Stimulated activated CD4-positive, alpha-beta T cell treated with anti-CD3 and anti-CD28 coated beads, Interleukin-4, amount 100 ng/mL, for 4 hours (primary cell): ENCODE measurements at places on chromosomes 13 and 19.
A peak's percentile ranks its signal among the peaks of the same experiment; 100 is the strongest.

DNA sequence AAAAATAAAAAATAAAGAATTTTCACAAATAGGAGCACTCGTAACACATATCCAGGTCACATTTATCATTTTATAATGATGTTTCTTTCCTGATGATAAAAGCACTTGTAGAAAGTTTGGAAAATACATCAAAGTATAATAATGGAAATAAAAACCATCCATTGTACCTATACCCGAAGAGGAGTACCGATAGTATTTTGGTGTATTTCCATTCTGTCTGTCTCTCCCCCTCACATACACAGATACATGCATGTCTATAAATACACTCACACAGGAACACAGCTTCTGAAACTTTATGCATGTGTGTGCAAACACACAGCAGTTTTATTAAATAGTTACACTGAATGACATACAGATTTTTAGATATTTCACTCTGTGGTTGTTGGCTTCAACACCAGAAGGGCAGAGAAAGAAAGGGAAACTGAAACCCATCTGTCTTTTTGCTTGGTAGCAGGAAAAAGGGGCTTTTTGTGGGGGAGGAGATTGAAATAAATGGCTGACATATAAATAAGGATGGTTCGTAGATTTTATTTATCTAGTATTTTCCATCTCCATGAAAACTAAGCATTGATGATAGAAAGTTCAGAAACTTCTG, 114.8 kb downstream of the LRCH1 start:
- no peak for DNase-seq

GRCh38 chr19:40721936-40722661, 5.2 kb downstream of the ITPKC start:
- no peak for DNase-seq

DNA sequence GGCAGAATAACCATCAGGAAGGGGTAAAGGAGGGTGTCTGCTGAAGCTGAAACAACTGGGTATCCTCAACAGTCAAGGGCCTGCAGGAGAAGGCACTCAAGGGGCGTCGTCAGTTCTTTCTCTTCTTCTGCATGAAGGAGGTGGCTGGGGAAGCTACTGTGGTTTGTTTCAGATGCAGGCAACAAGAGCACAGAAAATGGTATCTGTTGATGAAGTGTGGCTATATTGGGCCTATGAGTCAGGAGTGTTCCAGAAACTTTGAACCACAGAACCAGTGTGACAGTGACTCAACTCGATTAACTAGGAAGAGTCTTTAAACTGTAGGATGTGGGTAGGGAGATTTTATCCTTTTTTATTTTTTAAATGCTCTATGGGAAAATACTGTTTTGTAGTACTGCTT, 686.3 kb downstream of the FGF9 start:
- no peak for DNase-seq

DNA sequence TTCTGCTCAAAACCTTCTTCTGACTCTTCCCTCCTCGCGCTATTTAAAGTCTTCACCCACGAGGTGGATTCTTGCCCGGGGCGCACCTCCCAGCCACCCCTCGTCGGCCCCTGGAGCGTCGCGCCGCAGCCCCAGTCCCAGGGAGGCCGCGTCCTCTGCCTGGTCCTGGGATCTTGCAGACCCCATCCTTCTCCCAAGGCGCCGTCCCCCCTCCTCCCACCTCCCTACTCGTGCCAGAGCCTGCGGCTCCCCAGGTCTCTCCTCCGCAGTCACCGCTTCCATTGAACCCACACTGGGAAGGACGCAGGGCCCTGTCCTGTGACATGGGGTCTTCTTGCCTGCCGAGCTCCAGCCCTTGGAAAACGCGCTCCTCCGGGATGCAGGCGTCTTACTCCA, 486 bp downstream of the ZNF808 start:
- no peak for DNase-seq

DNA sequence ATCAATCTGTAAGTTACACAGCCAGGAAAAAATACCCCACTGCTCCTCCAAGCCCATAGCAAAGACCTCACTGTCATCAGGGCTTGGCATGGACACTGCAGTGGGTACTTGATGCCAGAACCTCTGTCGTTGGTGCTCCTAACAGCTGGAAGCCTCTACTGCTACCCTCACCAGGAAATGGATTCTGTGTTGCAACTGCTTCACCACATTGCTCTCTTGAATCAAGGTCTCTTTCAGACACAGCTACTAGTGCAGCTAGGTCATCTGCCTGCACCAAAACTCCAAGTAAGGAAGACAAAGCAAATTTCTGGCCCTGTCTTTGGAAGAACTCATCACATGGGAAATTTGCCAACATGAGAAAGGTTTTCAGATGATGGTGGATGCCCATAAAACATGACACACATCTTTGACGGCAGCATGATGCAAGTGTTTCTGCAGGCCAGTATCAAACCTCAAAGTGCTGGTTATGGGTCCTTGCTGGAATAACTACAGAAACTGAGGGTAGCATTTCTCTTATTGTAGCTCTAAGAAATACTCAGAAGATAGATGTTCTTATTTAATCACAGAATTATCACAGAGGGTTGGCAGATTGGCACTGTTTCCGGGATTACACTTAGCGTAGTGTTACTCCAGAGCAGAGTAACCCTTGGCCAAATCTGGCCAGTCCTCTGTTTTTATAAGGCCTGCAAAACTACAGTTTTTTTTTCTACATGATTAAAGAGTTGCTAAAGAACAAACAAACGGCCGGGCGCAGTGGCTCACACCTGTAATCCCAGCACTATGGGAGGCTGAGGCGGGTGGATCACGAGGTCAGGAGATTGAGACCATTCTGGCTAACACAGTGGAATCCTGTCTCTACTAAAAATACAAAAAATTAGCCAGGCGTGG, 12.9 kb upstream of the PCCA start:
- no peak for DNase-seq

DNA sequence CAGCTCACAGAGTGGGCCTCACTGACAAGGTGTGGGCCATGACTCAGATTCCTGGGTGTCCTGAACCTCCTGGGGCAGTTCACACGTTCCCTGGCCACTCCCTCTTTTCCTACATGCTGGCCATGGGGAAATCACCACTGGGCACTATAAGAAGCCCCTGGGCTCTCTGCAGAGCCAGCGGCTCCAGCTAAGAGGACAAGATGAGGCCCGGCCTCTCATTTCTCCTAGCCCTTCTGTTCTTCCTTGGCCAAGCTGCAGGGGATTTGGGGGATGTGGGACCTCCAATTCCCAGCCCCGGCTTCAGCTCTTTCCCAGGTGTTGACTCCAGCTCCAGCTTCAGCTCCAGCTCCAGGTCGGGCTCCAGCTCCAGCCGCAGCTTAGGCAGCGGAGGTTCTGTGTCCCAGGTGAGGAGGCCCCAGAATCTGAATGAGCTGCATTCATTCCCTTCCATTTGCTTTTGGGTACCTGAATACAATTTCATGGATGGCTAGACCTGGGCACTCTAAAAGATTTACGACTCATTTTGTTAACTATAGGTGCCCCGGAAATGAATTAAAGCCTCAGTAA, at the start of gene OLFM4:
Gene OLFM4 (plus strand): TSS at position 177 of the 567 bp plus-strand sequence. CDS start 24 bp downstream, at position 201.
- DNase-seq: no peak

- no peak for DNase-seq
Measured at GRCh38 chr19:46932346-46932745, 71.5 kb downstream of the ARHGAP35 start.

DNA sequence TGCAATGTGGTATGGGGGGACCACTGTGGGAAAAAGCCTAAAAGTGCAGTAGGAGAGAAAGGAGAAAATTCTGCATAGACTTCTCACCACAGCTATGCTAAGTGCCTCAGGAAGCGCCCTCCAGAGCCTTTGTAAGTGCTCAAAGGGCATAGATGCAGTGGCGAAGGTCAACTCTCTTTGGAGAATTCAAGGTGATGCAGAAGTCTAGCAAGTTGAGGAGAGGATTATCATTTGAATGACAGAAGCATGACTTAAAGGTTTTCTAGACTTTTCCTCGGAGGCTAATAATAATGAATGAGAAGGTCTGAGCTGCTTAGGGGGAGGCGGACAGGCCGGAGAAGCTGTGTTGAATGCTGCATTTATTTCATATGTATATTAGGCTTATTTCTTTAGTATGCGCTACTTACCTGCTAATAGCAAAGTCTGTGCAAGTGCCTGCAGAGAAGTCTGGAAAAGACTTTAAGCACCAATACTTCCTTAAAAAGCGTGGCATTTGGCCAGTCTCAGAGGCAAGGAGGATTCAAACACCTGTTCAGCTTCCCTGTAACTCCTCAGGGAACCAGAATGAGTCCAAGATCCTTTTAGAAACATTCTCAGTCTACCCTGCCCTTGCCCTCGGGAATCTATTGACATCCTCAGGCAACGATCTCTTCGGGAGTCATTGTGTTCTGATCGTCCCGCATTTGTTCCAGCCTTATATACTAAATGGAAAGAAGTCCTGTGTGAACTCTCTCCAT, 56.2 kb downstream of the FLT1 start:
- no peak for DNase-seq

- DNase-seq: peak; percentile 43
Measured at GRCh38 chr19:34171539-34171876, 796 bp upstream of the LSM14A start.

DNA sequence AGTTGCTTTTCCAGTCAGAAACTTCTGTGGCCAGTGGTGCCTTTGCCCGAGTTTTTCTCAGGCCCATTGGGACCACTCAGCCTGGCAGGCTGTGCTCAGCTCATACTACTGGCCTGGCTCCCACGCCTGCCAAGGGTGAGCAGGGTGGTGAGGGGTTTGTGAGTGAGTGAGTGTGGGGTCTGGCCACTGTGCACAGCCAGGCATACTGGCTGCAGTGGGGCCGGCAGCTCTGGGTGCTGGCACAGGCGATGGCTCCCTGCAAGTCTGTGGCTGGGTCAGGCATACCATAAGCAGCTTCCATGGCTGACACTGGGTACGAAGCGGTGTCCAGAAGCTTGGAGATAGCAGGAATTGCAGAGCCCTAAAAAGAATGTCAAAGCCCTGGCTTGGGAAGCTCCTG, 161.0 kb downstream of the SLITRK6 start:
- no peak for DNase-seq

- no peak for DNase-seq
Measured at GRCh38 chr13:98810746-98811145, 58.3 kb upstream of the SLC15A1 start.

GRCh38 chr13:112642090-112642460, 47.8 kb upstream of the ATP11A start:
- no peak for DNase-seq

- DNase-seq: no peak
Measured at GRCh38 chr13:65868099-65868498, 1362.0 kb downstream of the PCDH9 start.

GRCh38 chr13:79297128-79297527, 108.9 kb downstream of the RBM26 start:
- DNase-seq: no peak

GRCh38 chr13:102839462-102839861, 6.4 kb upstream of the ERCC5 start:
- no peak for DNase-seq

GRCh38 chr13:107788464-107789165, 426.7 kb downstream of the LIG4 start:
- no peak for DNase-seq

- peak; percentile 84 for DNase-seq
Measured at GRCh38 chr19:55599842-55600661, at the start of gene ZNF524. Gene ZNF524 (plus strand): TSS chr19:55600288. CDS start chr19:55602113, 1,825 bp downstream.
